ENCODE measurements at places on chromosomes 5 and 9.

- no peak for DNase-seq
These were observed 170.8 kb upstream of the NR3C1 start for GRCh38 chr5:143574236-143574635.

GRCh38 chr9:83675466-83675865 lies 32.3 kb downstream of the UBQLN1 start:
- no peak for DNase-seq

DNA sequence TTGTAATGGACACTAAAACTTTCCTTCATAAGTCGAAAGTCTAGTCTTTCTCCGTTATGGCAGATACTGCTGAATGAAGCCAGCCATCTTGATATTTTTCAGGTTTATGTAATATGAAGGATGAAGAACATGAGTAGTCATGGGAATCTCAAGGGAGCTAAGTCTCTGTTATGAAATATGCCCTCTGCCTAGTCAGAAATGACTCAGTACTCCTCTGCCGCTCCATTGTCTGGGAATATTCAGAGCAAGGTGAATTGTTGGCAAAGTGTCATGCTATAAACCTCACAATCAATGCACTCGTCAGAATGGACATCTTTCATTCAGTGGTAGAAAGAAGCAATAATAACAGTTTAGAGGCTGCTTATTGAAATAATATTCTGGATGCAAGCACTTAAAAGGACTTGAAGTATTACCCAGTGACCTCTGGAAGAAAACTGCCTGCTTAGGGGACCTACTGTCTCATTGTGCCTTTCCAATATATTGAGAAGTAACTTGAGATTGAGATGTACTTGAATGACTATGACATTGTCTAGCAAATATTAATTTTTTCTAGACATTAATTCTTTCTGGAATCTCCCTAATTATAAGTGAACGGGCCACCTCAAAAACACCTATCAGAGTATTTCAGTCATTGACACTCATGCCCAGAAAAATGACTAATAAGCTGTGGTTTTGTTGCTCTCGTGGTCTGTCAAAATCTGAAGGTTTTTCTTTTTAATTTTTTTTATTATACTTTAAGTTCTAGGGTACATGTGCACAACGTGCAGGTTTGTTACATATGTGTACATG lies 1011.5 kb upstream of the ACO1 start:
- no peak for DNase-seq

DNA sequence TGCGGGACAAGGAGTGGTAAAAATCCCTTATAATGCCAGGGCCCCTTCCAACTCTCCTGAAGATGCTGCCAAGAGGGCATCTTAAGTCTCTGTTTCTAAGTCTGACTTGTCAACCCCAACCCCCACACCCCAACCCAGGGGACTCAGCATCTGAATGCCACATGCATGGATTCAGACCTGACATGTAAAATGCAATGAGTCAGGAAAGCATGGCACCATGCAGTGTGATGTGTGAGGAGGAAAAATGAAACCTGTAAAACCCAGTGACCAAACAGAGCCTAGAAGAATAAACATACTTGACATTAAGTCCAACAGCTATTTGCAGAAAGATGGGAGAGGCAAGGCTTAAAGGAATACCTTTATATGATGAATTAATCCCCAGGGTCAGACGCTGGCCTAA lies 112.4 kb downstream of the ASTN2 start:
- DNase-seq: no peak

- no peak for DNase-seq
These were observed 765.4 kb upstream of the DMAC1 start for GRCh38 chr9:8564960-8565359.

GRCh38 chr9:114289106-114289505 lies 33.8 kb upstream of the ORM1 start:
- no peak for DNase-seq
